ENCODE measurements at places on chromosomes 13 and 19.

GRCh38 chr19:2333027-2333806, 4.7 kb downstream of the SPPL2B start:
- peak; percentile 86 for DNase-seq

DNA sequence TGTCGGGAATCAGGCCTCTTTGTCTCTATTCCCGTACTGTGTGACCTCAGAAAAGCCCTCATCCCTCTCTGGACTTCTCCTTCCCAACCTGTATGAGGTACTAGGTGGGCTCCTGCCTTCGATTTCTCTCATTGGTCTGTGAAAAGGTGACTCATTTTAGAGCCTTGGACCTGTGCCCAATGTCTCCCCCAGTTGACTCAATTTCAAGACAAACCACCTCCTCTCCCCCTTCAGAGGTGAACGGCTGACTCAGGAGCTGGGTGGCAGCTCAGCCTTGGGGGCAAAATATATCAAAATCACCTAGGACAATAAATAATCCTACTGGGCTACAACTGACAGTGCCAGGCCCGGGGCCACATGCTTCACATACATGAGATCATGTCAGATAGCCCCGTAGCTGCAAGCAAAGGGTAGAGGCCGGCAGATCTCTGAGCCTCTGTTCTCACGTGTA, 630 bp downstream of the COQ8B start:
- no peak for DNase-seq

GRCh38 chr19:56253737-56254136, 18.8 kb upstream of the EDDM13 start:
- DNase-seq, result no peak

- no peak for DNase-seq
Observed at GRCh38 chr13:80235967-80236302, 105.0 kb downstream of the SPRY2 start.

DNA sequence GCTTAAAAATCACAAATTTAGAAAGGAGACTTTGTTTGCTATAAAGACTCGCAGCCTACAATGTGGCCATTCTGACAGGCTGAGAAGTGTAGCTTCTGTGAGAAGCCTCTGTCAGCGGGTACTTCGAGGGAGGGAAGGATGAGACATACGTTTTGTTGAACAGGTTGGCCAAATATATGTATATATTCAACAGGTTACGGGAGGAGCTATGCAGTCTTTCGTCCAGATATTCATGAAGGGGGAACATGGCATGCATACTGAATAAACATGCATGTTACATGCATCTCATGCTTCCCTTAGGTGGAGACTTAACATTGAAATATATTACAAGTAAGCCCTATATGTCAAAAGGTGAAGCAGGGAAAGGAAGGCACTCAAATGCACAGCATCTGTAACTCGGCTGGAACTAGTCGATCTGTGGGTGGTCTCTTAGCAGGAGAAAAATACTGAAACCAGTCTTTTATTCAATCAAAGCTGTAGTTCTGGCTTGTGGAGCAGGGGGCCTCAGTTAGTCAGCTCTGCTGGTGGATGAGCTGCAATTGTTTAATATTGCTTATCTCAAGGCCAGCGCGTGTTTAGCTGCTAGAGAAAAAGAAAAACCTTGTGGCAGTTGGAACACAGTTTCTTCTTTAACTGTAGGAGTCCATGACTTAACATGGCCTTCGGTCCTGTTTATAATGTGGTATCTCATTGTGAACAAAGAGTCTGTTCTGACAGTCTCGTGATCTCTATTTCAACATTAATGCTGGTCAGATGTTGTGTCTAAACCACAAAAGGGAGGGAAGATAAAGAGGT, 94.3 kb downstream of the FAM216B start:
- DNase-seq, result no peak

GRCh38 chr19:50300814-50301606, 28.2 kb downstream of the KCNC3 start:
- no peak for DNase-seq

DNA sequence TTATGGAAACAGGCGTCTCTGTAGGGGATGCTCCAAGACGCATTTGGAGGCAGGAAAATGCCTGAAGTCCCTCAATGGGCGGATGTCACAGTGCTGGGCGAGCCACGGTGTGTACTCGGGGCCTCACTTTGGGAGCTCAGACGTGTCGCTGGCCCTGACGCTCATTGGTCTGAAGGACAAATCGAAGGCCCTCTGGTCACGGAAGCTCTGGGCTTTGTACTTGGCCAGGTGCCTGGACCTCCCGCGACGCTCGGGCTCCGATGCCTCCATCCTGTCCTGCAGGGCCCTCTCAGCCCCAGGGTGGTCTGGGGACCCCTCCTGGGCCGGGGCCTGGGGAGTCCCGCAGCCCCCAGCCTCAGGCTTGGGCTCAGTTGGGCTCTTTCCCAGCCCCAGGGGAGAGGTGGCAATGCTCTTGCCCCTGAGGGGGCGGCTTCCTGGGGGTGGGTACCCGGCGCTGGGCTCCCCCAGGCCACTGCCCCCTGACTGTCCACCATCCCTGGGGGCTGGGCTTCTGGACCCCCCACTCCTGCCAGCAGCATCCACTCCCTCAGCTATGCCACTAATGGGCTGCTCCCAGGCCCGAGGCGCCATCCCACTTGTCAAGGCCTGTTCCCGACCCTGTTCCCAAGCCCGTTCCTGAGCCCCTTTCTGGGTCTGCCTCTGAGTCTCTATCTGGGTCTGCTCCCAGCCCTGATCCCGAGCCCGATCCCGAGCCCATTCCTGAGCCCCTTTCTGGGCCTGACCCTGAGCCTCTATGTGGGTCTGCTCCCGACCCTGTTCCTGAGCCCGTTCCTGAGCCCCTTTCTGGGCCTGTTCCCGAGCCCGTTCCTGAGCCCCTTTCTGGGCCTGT, 39.5 kb upstream of the GRTP1 start:
- DNase-seq, result no peak

DNA sequence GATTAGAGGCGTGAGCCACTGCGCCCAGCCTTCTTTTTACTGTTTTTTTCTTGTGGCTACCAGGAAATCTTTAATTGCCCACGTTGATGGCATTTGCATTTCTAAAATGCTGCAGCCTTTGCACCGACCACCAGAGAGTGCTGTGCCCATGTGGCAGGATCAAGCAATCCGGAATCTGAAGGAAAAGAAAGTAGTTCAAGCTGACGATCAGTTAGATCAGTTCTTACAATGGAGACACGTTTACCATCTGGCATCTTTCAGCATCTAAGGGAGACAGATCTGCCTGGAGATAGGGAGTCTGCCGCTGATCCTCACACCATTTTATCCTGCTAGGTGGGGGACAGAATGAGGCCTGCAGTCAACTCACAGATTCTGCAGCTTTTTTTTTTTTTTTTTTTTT, 19.9 kb downstream of the TINCR start:
- DNase-seq, result no peak

- DNase-seq, result no peak
Observed at GRCh38 chr13:98144027-98144741, 1.3 kb downstream of the FARP1 start.

Measured in NCI-H187 treated with DMSO at 0.1 percent for 48 hours (cell line).